ENCODE measurements at places on chromosomes 7 and 10. TPM values are rescaled to one million over a fixed set of nuclear protein-coding genes. Genes with fewer than 3 reads are reported as not detected.

DNA sequence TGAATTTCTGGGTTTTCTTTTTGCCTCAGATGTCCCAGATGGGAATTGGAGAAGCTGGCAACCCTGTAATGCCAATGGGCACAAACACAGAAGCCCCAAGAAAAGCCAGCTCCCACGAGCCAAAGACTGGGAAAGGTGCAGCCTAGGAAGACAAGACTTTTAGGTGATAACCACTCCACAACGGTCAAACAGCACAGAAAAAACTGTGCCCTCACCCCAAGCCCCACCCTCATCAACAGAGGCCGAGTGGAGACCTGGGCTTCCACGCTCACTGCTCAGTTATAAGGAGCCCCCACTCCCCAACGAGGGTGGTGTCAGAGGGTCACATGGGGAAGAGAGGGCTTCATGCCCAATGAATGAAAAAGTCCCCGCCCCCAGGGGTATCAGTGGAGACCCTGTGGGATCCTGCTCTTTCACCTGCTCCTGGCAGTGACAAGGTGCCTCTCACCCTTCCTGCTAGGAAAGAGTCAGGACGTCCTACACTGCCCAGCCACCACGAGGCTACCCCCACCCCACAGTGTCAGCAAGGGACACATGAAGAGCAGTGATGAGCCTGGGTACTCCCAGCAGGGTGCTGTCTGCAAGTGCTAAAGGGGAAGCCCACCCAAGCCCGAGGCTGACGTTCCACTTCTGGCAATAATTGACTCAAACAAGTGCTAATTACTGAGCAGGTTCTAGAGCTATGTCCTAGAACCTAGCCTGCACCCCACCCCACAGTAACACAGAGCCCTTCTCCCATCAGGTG, 8.3 kb downstream of the TMEM273 start:
- DNase-seq = no peak

DNA sequence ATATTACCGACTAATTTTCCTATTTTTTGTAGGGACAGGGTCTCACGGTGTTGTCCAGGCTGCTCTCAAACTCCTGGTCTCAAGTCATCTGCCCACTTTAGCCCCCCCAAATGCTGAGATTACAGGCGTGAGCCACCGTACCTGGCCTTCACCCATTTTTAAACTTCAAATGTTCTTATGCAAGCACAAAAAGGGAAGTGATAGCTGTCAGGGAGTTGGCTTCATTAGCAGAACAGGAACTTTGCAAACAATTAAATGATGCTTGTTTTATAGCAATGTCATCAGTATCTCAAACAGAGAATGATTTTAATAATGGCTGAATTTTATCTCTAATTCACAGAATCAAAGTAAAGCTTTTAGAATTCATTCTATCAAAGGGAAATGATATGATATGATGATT, 49.8 kb upstream of the FAM171A1 start:
- no peak for DNase-seq

DNA sequence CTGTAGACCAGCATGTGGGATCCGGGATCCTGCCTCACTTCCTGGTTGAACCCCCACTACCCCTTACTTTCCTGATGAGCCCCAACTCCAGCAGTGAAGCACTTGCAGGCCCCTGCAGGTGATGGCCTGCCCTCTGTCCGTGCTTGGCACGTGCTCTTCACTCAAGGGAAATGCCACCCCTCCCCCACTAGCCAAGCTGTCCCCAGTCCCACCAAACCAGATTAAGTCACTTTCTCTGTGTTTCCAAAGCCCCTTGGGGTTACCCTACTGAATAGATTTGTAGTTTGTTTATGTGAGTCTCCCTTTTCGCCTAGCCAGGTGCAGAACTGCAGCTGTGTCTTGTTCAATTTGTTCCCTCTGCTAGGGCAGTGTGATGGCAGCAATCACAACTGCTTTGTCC, 121.7 kb downstream of the WDFY4 start:
- DNase-seq = peak; percentile 79

GRCh38 chr10:98560565-98560964, 113.8 kb upstream of the HPS1 start:
- DNase-seq = no peak

- DNase-seq = no peak
Measured at GRCh38 chr10:119762805-119763798, 37.3 kb downstream of the INPP5F start.

GRCh38 chr10:5583525-5584175, 58.9 kb downstream of the CALML3 start:
- peak; percentile 90 for DNase-seq

DNA sequence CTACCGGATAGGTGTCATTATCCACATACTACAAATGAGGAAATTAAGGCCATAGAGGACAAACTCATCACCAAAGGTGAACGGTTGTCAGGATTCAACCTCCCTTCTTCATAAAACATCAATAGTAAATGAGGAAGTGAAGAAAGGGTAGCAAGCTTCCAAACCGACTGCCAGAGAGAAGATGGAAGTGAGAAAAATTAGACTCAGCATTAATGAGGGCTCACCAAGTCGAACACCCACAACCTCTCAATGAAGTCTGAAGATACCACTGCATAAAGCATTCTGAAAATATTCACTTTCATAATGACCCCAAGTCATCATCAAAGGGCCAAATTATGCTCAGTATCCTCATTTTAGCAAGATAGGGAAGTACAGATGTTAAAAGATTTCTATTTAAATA, 29.6 kb downstream of the ABCB4 start:
- DNase-seq = peak; percentile 7

DNA sequence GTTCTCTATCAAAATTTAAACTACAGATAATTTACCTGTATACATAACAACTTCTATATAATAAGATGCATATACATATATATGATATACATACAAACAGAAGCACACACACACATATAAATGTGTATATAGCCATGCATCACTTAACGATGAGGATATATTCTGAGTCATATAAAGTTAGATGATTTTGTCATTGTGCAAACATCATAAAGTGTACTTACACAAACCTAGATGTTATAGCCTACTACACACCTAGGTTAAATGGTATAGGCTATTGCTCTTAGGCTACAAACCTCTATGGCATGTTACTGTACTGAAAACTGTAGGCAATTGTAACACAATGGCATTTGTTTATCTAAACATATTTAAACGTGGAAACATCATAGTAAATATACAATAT, 937.6 kb upstream of the KCND2 start:
- no peak for DNase-seq

DNA sequence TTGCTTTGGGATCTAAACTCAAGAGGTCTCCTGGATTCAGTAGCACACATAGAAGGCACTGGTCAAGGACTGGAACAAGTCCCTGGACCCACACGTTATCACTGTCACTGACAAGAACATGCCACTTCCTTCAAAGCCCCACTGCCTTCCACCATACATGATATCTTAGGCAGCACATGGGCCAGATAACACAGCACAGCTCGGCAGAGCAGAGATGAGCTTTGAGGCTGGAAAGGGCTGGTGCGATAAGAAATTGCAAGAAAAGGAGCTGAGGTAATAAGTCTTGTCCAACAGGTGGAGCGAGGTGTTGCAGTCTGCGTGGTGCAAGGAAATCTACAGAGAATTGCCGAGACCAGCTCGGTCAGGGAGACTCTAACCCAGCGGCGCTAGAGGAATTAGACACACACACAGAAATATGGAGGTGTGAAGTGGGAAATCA, 139.8 kb upstream of the CDK13 start:
- DNase-seq = no peak

DNA sequence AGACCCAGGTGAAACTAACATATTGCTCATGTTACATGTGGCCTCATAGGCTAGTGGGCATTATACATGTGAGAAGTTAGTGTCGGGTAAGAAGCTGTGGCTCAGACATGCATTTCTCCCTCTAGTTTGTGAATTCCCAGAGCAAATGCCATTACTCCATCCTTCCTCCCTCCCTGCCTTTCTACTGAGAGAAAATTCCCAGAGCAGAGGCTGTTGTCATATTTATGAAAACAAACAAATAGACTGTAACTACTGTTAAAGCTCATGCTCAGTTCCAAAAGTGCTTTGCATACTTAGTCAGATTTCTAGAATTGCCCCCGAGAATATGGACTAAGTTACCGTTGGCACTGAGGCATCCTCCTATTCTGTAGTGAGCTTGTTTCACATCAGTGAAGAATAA, 29.0 kb downstream of the ZNRF2 start:
- no peak for DNase-seq

DNA sequence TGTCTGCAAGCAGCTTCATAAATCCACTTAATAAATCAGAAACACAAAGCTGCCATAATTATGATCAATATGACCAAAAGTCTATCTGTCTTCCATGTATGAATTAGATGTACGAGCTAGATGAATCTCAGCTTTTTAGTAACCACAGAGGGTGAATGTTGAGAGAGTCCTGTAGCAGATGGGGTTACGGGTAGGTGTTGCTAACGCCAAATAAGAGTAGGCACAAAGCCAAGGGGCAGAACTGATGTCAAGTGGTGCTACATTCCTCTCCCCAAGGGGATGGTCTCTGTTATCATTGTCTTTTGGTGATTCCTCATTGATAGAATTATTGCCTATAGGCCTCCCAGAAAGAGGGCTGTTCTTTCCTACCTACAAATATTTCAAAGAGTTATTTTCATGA, 257.8 kb downstream of the PCLO start:
- no peak for DNase-seq

- DNase-seq = peak; percentile 30
Measured at GRCh38 chr7:116527521-116527920, 2.7 kb downstream of the CAV1 start.

- no peak for DNase-seq
Measured at GRCh38 chr7:24905996-24906770, 73.8 kb downstream of the OSBPL3 start.

GRCh38 chr10:46019569-46020343, 10.7 kb downstream of the NCOA4 start:
- peak; percentile 59 for DNase-seq

- DNase-seq = no peak
Measured at GRCh38 chr10:120369856-120370276, 87.2 kb upstream of the PLPP4 start.

GRCh38 chr10:6607182-6607581, 27.1 kb upstream of the PRKCQ start:
- peak; percentile 23 for DNase-seq

- DNase-seq = no peak
Measured at GRCh38 chr7:115297656-115298055, 375.8 kb downstream of the MDFIC start.

DNA sequence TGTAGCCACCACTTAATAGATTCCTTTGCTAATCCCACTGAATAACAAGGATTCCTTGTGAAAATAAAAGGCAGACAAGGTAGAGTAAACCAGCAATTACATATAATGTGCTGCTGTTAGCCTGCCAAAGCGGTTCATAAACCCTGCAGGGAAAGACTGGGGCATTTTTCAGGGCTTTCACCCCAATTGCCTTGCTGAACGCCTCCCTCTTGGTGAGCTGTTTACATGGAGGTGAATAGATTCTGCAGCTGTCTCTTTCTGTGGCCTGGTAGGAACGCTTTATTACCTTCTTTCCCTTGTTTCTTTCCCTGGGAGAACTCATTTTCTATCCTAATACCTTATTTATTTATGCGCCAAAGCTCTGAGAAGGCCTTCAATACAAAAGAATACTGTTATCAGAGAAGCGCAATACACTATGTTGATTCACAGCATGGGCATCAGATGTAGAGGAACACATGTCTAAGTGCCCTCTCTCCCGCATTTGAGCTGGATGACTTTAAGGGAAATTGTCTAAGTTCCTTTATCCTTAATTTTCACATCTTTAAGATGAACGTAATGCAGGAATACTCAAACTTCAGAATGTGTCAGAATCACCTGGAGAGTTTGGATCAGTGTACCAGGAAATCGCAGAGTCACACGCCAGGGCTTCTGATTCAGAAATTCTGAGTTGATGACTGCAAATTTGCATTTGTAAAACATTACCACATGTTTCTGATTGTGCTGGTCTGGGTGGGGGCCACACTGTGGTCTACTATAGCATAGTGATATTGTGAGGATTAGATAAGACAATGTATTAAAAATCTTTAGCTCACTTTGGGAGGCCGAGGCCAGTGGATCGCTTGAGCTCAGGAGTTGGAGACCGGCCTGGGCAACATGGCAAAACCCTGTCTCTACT, 1203.8 kb downstream of the SORCS3 start:
- no peak for DNase-seq

GRCh38 chr7:45574669-45575500, 717 bp downstream of the ADCY1 start:
- peak; percentile 76 for DNase-seq

- no peak for DNase-seq
Measured at GRCh38 chr7:121020989-121021969, 32.8 kb downstream of the CPED1 start.

- DNase-seq = no peak
Measured at GRCh38 chr7:38002689-38003088, 82.2 kb downstream of the EPDR1 start.

- no peak for DNase-seq
Measured at GRCh38 chr7:51369746-51370145, 53.1 kb upstream of the COBL start.

- peak; percentile 62 for DNase-seq
Measured at GRCh38 chr7:47482013-47482875, 99.7 kb downstream of the TNS3 start.

GRCh38 chr7:102047-102711, 90.2 kb upstream of the FAM20C start:
- DNase-seq = no peak

DNA sequence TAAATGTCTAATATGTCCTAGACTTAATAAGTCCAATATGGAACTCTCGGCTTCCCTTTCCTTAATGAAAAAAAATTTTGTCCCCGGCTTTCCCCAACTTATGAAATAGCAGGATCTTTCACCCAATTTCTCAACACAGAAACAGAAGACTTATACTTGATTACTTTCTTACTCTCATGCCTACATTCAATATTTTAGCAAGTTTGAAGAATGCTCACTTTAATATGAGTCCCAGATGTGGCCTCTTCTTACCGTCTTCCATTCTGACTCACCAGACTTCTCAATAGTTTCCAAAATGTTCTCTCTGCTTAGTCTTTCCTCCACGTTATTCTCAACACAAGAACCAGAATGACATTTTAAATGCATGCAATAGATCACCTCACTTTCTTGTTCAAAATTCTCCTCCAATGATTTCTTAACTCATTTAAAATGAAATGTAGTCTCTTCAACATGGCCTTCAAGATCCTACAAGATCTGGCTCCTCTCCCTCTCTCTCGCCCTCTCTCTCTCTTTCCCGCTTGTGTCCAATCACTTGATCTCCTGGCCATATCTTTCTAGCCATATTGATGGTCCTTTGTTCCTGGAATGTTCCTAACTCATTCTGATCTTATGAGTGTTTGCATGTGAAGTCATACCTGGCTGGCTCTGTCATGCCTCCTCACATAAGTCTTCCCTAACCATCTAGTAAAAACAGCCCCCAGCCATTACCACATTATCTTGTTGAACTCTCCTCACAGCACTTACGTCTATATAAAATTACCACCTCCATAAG, 119.7 kb upstream of the FAM3C start:
- DNase-seq = no peak

GRCh38 chr10:35705051-35705450, 63.0 kb upstream of the FZD8 start:
- peak; percentile 92 for DNase-seq

PAPOLB gene
- polyA plus RNA-seq = 0.05 TPM

A1CF gene
- 2.4 TPM for polyA plus RNA-seq

CDNF gene
- 4.3 TPM for polyA plus RNA-seq

DIP2C gene
- 18.6 TPM for polyA plus RNA-seq

PLEKHA8 gene
- 10.3 TPM for polyA plus RNA-seq

RASSF4 gene
- 69.0 TPM for polyA plus RNA-seq

AGBL3 gene
- polyA plus RNA-seq = 4.0 TPM

RPEL1 gene
- 0.12 TPM for polyA plus RNA-seq

DEPP1 gene
- polyA plus RNA-seq = 44.1 TPM

GIMAP2 gene
- polyA plus RNA-seq = 4.3 TPM

Data from muscle of leg (tissue), 16 donors.